Hepatocyte (in vitro differentiated cells): ENCODE measurements at places on chromosomes 16 and 17.

GRCh38 chr17:75565066-75565465, 22.5 kb upstream of the MYO15B start:
- peak; percentile 34 for DNase-seq

- no peak for DNase-seq
Measured at GRCh38 chr17:2092253-2092652, 37.4 kb downstream of the HIC1 start.

DNA sequence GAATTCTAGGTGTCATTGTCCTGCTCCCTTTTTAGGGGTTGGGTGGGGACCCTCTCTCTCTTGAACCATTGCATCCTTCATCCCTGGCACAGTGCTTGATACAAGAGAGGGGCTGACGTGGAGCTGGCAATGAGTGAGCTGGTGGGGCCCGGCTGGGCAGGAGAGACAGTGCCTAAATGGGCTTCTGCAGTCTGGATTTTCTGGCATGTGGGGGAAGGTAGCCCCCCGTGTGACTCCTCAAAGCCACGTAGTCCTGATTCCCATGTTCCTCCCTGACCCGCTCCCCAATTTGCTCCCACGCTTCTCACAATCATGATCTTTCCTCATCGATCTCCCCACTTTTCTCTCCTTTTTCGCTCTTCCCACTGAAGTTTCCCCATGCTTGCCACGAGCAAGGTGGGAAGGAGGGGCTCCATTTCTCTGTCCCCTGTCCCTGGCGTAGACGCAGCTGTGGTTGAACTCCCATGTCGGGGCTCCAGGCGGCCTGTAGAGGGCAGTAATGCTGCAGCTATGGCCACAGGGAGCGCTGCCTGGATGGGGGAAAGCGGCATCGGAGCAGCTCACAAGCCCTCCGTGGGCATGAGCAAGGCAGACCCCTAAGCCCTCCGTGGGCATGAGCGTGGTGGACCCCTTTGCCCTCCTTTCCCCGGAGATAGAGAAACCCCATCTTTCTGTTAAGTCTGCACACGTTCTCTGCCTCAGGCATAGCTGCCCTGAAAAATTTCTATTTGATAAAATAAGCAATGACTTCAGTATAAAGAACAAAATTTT, 47.5 kb downstream of the HAPSTR1 start:
- DNase-seq: peak; percentile 82

DNA sequence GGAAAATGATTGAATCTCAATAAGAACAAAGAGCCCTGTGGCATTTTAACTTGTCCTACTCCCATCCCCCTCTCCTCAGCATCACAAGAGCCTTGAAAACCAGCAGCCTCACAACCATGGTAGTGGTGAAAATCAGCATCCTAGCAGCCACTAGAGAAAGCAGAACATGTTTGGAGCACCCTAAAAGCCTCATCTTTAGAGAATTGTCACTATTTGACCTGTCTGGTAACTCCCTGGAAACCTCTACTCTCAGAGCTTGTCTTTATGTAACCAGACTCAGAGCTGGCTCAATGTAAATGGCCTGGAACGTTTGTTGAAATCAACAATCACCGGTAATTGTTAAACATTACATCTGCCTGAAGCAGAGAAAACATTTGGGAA, 70.8 kb downstream of the MMD start:
- no peak for DNase-seq

- no peak for DNase-seq
Measured at GRCh38 chr16:12781777-12782176, 21.9 kb downstream of the CPPED1 start.

DNA sequence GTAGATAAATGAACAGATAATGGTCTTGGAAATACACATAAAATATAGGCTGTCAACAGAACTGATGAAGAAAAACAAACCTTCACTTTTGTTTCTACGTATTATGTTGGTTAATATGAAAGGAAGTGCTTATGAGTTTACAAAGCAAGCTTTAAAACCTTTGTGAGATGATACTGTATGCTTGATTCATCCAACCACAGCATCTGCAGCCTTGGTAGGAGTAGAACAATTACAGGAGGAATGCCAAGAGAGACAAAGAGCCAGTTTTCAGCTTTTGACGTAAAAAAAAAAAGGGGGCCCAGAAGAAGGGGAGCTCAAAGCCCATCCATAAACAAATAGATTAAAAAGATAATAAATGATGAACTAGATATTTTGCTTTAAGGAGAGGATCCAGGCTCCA, 13.3 kb downstream of the FAM20A start:
- DNase-seq: no peak

DNA sequence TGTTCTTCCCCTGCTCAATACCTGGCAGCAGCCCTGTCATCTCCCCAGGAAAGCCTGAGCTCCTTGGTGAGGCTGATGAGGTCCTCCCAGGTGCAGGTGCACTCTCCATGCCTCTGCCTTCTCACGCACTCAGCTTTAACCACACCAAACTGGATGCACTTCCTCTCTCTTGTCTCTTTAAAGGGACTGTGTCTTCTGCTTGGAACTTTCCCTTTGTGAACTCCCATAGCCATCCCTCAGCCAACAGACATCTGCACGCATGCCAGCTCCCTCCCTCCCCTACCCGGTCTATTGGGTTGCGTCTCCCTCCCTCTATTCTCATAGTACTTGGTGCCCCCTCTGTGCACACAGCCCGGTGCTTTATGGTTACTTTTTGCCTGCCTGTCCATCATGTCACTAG, 231.2 kb downstream of the MSI2 start:
- DNase-seq: no peak

DNA sequence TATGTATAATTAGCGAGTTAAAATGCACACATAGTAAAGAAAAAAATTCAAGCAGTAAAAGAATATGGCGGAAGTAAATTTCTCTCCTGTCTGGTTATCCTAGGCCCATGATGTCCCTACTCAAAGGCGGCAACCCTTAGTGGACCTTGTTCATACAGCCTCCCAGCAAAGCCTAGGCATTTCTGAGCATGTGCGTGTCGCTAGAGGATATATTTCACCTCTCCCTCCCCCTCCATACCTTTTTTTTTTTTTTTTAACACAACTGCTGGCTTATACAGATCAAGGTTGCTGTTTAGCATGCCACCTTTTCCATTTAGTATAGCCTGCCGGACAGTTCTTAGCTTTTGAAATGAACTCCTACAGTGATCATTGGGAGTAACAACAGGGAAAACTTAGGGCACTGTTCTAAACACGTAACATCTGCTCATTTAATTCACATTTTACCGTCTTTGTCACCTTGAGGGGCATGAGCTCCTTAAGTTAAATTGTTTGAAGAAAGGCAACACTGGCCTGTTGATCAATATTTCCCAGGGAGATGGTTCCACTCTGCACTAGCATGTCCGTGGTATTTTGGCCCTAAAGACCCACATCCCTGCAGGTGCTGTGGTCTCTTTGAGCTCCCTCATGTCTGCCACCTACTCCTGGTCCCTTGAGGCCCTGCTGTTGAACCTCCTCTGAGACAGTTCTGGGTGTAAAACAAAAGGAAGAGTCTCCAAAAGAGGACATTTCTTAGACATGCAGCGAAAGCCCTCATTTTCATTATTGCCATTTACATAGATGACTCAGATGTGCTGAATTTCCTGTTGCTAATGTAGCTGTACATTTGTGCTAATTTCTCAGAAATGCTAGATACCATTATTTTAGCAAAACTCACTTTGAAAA, 4.1 kb upstream of the TNFRSF13B start:
- DNase-seq: no peak

DNA sequence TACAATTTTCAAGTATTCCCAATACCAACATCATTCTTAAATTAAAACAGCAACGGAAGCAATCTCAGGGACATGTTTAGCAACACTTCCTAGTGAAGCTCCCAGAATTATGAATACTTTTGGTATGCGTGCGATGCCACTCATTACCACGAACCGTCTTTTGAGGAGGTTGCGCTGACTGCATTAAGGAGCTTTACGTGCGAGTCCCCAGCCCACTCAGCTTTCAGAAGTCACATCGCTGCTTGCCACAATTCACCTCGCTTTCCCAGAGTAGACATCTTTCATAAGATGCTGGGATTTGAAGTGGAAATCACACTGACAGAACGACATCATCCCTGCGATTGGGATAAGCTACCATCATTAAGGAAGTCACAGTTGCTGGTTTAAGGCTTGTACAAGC, 441.6 kb upstream of the HSBP1 start:
- no peak for DNase-seq

GRCh38 chr17:58575511-58575910, 61.1 kb upstream of the MTMR4 start:
- DNase-seq: peak; percentile 57
